ENCODE measurements at places on chromosomes 5 and 9.

GRCh38 chr5:132019337-132019736 lies 7.9 kb upstream of the ACSL6 start:
- DNase-seq: no peak

DNA sequence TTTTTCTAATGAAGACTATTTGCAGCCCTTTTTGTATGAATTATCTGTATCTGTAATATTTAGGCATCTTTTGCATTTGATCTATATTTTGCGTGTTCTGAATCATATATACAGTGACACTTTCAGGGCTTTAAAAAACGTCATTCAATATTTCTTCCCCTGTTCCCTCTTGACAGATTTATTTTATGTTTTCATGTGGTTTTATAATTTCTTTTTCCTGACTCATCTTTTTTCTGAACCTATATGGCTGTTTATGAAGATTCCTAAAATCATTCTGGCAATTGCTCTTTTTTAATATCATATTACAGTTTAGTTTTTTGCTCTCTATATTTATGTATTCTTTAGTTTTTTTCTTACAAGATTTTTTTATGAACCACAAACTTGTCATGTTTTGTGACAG lies 67.6 kb downstream of the SMARCA2 start:
- no peak for DNase-seq

GRCh38 chr5:156473269-156473908 lies 146.4 kb downstream of the SGCD start:
- no peak for DNase-seq

DNA sequence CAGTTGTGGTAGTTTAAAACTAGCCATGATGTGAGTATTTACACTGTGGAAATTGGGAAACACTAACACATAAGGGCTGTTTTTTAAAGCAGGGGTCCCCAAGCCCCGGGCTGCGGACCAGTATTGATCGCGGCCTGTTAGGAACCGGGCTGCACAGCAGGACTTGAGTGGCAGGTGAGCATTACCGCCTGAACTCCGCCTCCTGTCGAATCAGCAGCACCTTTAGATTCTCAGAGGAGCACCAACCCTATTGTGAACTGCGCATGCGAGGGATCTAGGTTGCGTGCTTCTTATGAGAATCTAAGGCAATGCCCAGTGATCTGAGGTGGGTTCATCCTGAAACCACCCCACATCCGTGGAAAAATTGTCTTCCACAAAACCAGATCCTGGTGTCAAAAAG lies 127.8 kb downstream of the PCSK5 start:
- DNase-seq: no peak
